ENCODE measurements at places on chromosomes 6 and 20.

- DNase-seq = no peak
These were observed 27.9 kb upstream of the KIF6 start for GRCh38 chr6:39752835-39753724.

DNA sequence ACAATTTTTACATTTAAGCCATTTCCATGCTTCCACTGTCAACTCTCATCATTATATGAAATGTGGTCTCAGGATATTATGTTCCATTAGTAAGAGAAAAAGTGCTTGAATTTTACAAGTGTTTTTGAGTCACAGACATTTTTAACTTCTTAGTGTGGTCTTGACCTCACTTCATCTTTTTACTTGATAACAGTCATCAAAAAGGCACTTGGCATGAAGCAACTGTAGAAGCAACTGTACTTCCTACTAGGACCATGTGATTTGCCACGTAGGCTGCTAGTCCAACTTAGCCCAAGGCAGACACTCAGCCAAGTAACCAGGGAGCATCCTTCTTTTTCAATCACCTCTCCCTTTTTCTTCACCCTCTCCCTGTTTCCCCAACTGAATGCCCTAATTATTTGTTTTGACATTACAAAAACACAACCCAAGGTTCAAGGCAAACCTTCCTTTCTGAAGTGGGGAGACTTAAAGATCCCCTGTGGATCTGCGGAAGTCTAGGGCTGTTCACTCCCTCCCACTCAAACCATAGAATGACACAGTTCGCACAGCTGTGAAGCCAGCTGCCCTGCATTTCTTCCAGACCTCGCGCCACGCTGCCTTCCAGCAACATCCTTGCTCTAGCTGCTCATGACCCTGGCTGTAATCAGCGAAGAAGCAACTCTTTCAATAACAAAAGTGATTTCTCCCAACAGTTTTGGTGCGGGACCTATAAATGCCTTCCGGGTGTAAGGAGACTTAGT lies 45.0 kb downstream of the PHACTR1 start:
- no peak for DNase-seq

GRCh38 chr6:144736763-144737162 lies 451.6 kb downstream of the UTRN start:
- DNase-seq = no peak

- peak; percentile 38 for DNase-seq
These were observed 12.9 kb downstream of the PARD6B start for GRCh38 chr20:50744143-50744792.

DNA sequence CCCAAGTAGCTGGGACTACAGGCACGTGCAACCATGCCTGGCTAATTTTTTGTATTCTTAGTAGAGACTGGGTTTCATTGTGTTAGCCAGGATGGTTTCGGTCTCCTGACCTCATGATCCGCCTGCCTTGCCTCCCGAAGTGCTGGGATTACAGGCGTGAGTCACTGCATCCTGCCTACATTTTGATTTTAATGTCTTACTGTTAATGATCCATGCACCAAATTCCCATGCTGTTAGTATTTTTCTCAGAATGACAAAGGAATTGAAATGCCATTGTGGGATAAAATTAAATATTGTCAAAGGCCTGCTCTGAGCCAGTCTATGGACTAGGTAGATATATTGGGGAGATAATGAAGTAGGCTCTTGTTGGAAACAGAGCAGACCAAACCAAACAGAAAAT lies 28.2 kb downstream of the CBFA2T2 start:
- no peak for DNase-seq

DNA sequence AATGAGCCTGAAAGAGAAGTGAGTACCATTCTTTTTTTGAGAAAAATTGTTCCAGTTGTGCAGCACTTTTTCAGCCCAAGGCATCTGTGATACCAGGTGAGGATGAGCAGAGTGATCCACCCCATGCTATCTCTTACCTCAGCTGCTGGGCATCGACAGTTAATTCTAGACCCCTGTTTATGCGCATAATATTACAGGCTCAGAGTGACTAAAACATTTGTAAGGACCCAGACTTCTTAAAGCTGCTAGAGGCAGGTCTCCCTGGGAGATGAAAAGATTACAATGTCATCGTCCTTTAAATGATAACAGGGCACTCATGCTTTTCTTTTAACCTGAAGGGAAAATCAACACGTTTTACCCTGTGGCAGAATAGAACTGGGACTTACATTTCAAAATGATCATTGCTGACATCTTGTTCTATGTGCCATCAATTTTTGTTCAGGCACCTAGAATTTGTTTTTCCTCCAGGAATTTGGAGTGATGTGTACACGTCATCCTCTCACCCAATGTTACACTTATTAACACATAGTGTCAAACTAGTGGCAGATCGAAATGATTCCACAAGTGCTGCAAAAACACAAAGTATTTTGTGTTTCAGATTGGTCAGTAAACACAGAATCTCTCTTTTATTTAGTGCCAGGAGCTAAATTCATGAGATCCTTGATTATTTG lies 684.6 kb downstream of the UTRN start:
- no peak for DNase-seq

All from nephron progenitor cell (in vitro differentiated cells).